HepG2 (cell line): ENCODE measurements at places on chromosomes 4 and X.

DNA sequence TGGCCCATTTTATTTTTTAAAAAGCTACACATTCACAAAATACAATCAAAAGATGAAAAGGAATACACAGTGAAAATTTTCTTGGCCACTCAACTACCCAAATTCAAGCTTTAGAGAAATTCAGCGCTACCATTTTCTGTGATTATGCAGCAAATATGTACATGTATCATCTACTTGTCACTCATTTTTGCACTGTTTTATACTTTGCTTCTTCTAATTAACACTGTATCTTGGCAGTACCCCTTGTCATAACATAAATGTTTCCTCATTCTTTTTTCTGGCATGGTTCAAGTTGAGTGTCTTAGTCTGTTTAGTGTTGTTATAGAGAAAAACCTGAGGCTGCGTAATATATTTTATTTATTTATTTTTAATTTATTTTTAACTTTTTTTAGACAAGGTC, 15.7 kb upstream of the PPID start:
- no peak for DNase-seq

GRCh38 chr4:47187608-47188007, 156.2 kb downstream of the GABRB1 start:
- DNase-seq: no peak

- no peak for DNase-seq
Measured at GRCh38 chr4:150949943-150950342, 65.1 kb downstream of the LRBA start.

DNA sequence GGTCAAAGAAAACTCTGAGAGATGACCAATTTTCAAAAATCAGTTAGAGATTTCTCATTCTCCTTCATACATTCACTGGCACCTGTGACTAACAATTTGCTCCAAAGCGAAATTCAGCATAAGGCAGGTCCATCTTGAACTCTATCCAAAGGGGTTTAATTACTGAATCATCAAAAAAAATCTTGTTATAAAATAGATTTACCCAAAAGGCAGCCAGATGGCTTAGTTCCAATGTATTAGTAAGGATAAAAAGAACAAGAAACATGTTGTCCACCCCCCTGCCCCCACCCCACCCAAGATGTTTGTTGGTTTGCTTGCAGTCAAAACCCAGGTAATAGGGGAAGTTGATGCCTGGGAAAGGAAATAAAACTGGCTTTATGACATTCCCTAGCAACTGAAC, 200.3 kb downstream of the ANTXR2 start:
- no peak for DNase-seq

GRCh38 chr4:7121174-7121573, 53.3 kb upstream of the GRPEL1 start:
- no peak for DNase-seq

DNA sequence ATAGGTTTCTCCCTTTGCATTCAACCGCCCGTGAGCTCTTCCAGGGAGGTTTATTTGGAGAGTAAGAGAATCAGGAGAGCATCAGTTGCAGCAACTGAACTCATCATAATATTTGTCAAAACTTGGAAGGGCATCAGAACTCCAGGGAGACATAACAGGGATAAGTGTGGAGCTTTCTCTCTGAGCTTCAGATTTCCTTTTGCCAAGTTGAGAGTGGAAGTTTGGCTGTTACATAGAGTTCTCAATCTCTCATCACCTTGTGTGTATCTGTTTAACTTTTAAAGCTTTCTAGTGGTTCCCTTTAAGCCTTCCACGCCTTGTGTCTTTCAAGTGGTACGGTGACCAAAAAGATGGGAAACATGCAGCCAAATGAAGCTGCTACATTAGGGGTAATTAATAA, 18.8 kb downstream of the BMP3 start:
- DNase-seq: no peak
